ENCODE measurements at places on chromosomes 11 and 22.

DNA sequence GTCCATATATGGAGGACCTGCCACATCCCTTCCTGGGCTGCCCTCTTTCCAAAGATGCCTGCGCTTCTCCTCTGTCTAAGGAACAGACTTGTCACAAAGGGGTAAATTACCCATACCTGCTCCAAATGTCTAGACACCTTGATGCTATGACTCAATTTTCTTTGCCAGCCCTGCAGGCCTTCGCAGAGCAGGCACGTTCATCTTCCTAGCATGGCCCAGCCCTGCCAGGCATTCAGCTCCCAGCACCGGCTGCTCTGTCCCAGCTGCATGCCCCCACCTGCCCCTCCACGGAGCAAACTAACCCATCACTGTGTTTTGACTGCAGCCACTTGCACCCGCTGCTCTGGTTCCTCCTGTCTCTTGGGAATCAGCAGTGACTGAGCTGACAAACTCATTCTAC lies 526.1 kb downstream of the MIAT start:
- peak; percentile 40 for DNase-seq

GRCh38 chr11:34866375-34866774 lies 49.8 kb downstream of the APIP start:
- DNase-seq = no peak

- no peak for DNase-seq
Observed at GRCh38 chr22:37843741-37844089, 419 bp downstream of the ANKRD54 start.

DNA sequence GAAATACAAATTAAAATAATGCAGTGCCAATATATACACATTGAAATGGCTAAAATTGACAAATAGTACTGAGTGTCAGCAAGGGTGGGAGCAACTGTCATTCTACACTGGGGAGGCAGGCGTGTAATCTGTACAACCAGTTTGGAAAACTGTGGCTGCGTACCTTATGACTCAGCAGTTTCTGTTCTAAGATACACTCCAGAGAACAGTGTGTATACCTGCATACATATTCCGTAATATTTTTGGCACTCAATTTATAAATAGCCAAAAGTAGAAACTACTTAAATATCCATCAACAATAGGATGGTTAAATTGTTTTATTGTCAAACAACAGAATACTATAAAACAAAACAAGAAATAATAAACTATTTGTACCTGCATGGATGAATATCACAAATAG lies 57.6 kb downstream of the RNF169 start:
- no peak for DNase-seq

DNA sequence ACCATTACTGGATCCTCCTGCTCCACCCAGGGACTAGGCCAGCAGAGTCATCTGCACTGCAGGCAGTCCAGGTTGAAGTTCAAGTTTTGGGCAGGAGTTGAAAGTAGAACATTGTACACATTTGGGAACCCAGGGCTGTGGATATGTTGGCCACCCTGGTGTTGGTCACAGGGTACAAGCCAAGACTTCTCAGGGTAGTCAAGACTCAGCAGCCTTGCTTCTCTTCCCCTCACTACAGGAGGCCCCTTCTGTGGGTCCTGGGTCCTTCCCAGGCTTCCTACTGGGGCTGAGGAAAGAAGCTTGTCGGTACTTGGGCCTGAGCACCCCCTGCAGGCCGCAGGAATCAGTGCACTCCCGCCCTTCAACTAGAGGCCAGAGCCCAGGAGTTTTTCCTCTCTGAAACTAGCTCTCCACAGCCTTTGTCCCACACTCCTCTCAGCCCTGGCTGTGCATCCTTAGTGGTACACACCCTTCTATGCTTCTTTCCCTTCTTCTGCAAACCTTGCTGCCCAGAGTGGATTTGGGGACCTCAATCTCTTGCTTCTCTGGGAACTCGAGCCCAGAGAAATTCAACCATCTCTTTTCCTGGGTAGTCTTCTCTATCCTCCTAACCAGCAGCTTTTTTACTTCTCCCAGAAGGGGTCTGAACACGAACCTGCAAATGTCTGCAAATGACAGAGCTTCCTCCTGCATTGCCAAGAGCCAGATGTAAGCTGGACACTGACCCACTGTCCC lies 2.6 kb upstream of the HPX start:
- no peak for DNase-seq

DNA sequence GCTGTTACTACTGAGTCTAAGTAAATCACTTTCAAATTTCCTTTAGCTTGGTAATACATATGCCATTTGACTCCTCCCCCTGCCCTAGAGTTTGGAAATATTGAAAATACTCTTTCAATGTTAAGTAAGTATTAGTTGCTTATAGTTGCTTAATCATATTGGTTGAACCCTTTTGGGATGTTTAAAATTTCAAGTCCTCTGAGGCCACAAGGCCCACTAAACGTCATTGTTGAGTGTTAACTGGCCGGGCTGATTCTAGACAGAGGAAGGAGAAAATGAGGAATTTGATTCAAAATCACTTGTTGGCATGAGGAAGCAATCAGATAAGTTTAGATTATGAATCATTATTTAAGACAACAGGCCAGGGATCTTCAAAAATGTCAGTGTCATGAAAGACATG lies 8.5 kb downstream of the NAV2 start:
- no peak for DNase-seq

DNA sequence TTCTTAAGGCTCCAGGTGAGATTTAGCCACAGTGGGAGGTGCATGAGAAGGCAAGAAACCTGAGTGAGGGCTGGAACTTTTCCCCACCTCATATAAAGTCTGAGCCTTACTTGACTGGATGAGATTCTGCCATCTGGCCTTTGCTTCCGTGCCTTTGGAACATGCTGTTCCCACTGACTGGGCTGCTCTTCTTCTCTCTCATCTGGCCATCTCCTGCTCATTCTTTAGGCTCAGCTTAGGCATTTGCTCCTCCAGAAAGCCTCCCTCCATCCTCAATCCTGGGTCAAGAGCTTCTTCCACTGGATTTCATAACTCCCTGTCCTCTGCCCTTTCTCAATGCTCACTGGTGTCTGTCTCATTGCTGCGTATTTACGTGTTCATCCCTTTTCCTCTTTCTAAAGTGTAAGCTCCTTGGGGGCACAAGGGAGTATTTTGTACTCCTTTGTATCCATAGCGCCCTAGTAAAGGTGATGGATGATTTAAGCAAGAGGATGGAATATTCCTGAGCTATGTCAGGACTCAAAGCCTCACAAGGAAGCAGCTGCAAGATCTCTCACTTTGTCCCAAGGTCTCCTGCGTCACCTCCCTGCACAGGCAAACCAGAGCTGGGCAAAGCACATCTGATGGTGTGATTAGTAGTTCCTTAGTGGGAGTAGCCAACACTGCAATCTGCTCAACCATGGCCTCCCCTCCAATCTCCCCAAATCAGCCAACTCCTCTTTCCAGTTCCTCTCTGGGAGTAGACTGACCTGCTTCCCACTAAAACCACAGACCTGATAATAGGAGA lies 15.3 kb downstream of the HSPA8 start:
- no peak for DNase-seq

GRCh38 chr11:75078233-75078632 lies 18.4 kb downstream of the OR2AT4 start:
- DNase-seq = no peak

DNA sequence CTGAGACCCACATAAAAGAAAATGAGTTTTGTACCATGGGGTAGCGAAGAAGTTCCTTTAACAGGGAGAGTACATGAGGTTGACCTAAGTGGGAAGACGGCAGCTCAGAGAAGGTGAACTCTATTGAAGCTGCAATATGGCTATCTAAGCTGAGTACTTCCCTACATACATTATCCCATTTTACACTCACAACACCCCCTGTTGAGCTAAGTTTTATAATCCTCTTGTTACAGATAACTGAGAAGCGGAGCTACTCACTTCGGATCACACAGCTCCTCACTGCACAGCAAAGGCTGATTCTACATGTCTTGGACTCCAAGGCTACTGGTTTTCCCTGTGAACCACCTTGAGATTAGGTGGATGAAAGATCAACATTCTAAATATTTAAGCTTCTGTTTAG lies 8.2 kb upstream of the PIWIL4 start:
- DNase-seq = no peak

GRCh38 chr22:31377612-31378011 lies 21.8 kb upstream of the DRG1 start:
- DNase-seq = no peak

DNA sequence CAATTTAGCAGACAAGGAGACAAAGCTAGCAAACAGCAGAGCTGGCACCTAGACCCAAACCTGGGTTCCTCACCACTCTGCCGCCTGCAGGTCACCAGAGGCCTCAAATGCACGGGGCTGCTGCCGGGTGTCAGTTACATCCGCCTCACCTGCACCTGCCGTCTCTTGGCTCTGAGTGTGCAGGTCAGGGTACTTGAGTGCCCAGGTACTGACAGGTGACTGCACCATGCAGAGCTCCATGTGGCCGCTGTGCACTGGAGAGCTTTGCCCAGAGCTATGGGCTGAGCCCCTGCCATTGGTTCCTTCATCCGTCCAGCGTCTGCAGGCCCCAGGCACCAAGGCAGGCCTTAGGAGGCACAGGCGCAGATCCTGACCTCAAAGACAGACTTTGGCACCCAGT lies 35.0 kb downstream of the PDGFB start:
- DNase-seq = peak; percentile 43

- DNase-seq = no peak
Observed at GRCh38 chr11:9176550-9176949, 85.2 kb upstream of the SCUBE2 start.

- no peak for DNase-seq
Observed at GRCh38 chr22:39942439-39943230, 17.6 kb upstream of the TMA7B start.

- no peak for DNase-seq
Observed at GRCh38 chr22:29956680-29957079, 73.7 kb downstream of the MTMR3 start.

- no peak for DNase-seq
Observed at GRCh38 chr11:66854729-66855211, 2.1 kb upstream of the LRFN4 start.

DNA sequence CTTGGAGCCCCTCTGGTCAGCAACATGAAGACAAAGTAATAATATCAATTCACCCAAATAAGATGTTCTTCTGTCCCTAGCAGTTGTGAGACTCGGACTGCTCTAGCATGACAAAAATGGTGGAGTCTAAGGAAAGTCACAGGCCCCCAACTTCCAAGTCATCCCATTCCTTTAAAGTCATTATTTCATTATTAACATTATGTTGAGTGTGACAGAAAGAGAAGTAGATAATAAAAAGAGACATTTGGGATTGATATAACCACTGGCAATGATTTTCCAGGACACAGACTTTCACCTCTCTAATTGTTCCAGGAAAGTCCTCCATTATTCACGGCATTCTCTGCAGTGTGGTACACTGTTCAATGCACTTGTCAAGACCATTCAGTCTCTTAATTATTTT lies 1533.0 kb upstream of the TENM4 start:
- DNase-seq = no peak

DNA sequence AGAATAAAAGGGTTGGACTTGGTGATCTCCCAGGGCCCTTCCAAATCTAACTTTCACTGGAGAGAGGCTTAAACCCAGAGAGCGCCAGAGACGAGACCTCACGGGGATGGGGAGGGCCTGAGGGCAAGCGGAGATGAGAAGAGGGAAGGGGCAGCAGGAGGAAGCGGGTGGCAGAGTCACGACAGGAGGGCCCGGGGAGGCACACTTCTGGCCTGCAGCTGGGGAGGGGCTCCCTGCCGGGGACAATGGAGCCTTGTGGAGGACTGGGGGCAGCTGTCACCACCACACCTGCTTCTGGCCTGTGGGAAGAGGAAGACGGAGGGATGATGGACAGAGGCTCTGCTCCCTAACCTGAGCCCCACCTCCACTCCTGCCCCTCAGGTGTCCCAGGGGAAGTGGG lies 40.2 kb downstream of the PDE2A start:
- DNase-seq = no peak

DNA sequence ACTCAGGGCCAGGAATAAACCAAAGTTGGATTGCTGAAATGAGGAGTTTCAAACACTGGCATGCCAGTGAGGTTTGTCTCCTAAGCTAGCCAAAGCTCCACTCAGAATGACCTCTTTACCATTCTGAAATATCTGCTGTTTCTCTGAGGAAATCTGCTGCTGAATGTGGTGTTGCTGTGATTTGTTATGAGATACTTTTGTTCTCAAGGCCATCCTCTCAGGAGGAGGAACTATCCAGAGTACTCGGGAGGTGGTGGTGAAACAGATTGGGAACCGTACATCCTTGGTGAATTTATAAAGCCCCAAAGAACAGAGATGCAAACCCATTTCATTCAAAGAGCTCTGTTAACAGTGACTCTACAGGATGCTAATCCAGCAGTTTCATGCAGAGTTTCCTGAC lies 50.5 kb downstream of the BDNF start:
- DNase-seq = no peak

DNA sequence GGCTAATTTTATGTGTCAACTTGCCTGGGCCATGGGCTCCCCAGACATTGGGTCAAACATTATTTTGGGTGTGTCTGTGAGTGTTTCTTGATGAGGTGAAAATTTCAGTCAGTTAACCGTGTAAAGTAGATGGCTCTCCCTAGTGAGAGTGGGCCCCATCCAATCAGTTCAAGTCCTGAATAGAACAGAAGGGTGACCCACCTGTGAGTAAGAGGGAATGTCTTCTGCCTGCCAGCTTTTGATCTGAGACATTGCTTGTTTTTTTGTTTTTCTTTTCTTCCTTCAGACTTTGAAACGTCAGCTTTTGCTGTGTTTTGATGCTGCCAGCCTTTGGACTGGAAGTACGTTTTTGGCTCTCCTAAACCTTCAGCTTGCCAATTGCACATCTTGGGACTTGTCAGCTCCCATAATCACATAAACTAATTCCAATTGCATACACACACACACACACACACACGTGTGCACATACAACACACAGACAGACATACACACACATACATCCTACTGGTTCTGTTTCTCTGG lies 300.1 kb downstream of the CNTN5 start:
- no peak for DNase-seq

GRCh38 chr11:11075515-11076171 lies 217.8 kb upstream of the ZBED5 start:
- DNase-seq = no peak

GRCh38 chr11:12331239-12331874 lies 46.0 kb upstream of the PARVA start:
- peak; percentile 80 for DNase-seq

DNA sequence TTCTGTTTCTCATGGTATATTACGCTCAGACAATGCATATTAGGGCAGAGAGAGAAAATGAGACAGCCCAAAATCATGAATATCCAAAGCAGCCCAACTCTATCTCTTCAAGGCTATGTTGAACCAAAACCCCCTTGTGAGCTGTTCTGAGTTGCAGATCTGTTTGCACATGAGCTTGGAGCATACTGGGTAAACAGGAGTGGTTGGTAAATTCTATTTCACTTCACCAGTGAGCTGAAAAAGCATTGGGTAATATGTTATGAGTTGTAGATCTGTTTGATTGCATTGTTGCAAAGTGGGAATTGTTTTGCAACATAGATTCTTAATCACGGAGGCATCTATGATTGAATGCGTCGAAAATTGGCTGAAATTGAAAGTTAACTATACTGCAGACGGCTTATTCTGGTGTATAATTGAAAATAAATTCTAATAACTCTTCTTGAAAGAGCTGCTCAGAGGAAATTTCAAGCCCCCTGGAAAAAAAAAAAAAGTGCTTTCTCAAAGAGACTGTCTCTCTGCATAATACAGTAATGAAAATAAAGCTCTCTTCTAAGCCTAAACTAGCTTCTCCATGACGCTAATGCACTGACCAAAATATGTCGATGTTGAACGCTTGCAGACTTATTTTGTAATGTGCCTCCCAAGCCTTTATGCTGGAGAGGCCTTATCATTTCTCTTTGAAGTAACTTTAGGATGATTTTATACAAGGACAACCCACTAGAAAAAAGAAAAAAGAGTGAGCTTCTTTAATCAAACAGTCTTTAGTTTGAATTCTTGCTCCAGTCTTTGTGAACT lies 263.7 kb downstream of the NTM start:
- DNase-seq = no peak

Measured in coronary artery (tissue), 2 donors.